Umbilical cord (tissue), 2 donors: ENCODE measurements at places on chromosomes 2 and 18. TPM values are rescaled to one million over a fixed set of nuclear protein-coding genes. Genes with fewer than 3 reads are reported as not detected.

DNA sequence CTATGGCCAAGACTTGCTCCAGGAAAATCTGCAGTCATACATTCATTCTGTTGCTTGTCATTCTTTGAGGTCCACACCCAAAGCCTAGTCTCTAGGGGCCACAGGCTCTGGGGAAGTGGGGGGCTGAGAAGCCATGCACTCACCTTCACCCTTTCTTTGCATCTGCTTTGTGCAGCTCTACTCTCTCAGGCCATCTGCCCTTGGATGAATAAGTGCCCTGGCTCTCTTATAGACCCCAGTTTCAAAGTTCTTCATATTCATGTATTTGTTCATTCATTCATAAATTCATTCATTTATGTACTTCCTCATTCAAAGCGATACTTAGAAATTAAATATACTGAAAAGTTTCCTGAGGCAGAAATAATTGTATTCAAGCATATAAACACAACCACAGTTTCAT, 130.3 kb upstream of the FAM98A start:
- no peak for DNase-seq

Gene GKN2
- total RNA-seq, result 0.96 TPM

DNA sequence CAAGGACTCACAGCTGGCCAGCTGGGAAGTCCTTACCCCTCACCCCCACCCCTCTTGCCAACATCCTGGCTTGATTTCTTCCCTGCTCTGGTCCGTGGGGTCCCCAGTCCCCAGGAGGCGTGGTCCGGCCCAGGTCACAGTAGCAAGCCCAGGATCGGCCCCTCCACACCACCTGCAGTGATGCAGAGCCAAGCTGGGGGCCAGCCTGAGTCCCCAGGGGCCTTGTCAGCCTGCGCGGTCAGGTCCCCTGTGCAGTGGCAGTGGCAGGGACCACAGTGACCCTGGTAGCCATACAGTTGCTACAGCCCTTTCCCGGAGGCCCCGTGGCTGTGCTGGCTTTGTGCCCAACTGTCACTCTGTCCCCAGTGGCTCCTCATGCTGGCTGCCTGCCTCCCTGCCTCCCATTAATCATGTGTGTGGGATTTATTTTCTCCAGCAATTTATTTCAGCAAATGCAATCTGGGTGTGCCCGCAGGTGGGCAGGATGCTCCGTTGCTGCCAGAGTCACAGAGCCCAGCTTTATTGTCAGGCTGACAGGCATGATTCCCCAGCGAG, 8.8 kb upstream of the PRSS56 start:
- no peak for DNase-seq

DNA sequence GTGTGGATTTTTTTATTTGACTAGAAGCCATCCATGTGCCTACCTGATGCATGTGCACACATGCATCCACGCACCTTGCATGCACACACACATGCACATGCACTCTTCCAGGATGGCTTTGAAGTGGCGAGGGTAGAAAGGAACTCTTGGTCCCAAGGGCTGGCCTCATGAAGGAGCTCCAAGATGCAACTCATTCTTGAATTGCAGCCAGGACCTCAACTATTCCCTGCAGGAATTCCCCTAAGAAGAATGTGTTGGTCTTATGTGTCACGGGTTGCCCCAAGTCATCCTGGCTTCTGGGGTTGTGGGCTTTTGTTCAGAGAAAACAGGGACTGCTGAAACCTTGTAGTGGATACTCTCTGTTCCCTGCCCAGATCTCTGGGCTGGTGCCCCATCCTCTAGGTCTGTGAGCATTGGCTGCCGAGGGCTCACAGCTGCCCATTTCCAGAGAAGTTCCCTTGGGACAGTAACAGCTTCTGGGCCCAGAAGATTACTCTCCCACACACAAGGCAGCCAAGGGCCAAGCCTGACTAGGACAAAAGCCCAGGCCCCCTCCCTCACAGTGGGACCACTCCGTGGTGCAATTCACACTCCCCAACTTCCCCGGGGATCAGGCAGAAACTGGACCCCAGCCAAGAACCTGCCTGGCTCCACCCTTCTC, 137.6 kb downstream of the COPS8 start:
- DNase-seq, result peak; percentile 60

Gene C2orf78
- total RNA-seq, result 1.7 TPM

DNA sequence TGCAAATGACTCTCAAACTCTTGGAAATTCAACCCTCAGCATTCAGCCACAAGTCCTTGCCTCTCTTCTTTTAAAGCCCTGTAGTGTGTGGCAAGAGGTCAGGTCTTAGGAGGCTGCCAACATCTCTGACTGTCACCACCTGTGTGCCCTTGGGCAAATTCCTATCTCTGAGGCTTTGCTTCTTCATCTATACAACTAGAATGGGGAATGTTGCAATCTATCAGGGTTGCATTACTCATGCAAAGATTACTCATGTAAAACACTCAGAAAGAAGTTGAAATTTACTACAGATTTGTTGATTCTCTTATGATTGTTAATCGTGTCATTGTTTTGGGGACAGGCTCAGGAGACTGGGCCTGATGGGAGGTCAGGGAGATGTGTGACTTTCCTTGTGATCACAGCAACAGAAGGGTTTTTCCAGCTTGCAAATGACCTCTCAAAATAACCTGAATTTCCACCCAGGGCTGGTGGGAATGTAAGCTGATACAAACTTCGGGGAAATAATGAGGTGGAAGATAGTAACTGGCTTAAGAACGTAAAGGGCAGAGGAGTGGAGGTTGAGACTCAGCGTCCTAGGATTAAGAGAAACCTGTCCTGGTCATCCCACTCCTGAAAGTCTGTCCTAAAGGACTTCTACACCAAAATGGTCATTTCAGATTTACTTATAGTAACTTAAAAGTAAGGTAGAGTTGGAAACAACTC, 32.1 kb upstream of the SIGLEC15 start:
- no peak for DNase-seq

DNA sequence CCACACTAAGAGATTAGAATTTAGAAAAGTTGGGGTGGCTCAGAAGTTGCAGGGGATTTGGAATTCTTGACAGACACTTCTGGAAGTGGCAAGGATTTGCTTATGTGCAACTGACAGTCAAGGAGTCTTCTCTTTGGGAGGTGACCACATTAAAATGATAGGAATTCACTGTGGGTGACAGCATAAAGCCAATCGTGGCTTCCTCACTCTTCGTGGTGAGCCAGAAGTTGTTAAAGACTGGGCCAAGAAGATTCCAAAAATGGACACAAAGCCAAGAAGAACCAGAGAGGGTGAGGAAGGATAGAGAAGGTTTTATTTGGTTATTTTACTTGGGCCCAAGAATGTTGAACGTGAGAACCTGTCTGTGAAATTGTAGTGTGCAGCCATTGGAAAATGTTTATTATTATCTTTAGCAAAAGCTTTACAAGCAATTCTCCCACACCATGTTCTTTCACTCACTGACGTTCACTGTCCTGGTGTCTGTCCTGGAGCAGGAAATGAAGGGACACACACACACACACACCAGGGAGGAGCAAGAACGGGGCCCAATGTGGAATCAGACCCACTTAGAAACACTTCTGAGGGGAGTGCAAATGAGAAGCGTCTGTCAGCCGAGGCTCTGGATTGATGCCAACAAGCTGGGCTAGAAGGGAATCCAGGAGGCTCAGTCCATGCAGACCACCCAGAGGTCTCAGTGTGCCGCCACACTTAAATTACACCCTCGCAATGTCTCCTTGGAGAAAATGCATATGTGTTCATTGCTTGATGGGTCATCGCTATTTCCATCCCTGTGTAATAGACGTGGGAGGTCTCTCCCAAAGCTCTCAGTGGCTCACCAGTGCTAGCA, 37.2 kb downstream of the STEAP3 start:
- DNase-seq, result no peak

Gene TMBIM1
- 212 TPM for total RNA-seq

DNA sequence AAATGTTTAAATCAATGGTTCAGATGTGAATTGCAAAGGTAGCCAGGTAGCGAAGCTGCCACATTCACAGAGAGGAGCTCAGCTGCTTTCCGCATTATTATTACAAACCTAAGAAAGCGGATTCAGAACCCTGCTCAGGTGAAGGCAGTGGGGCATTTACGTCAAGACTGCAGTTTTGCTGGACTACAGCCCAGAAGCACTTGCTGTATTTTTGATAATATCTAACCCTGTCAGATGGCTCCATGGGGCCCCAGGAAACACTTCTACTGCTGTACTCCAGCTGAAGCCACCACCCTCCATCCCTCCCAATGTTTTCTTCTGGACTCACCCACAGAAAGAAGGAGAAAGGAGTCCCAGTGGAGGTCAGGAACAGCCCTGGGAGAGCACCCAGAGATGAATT, 96.9 kb downstream of the TPO start:
- no peak for DNase-seq

DNA sequence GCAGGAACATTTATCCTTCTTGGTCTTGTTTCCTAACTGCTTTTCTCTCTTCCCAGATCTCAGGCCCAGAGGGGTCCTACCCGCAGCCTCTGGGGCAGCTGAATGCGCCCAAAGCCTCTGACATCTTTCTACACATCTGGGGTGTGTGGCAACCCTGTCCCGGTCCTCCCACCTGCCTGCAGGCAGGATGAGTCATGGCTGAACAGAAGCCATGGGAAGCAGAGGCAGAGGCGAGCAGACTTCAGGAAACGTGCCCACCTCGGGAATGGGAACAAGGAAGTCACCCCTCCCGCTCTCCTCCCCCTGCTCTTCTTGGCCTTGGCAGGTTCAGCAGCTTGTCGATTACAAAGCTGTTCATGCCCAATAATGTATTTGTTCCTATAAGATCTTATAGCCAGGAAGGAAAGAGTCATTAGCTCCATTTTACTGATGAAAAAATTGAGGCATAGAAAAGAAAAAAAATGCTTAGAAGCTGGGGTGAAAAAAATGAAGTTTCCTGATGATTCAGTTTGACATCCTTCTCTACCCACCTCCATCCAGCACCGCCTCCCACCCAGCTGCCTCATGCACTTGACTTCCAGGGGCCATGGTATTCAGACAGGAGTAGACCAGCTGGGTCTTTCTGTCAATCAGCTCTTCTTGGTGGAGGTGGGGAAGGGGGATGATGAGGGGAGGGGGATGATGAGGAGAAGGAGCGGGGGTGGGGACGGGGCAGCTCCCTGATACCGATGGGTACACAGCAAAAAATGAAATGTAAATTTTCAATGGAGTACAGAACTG, 10.4 kb upstream of the KCNF1 start:
- no peak for DNase-seq

- no peak for DNase-seq
Measured at GRCh38 chr18:57134618-57135135, 12.2 kb upstream of the BOD1L2 start.

DNA sequence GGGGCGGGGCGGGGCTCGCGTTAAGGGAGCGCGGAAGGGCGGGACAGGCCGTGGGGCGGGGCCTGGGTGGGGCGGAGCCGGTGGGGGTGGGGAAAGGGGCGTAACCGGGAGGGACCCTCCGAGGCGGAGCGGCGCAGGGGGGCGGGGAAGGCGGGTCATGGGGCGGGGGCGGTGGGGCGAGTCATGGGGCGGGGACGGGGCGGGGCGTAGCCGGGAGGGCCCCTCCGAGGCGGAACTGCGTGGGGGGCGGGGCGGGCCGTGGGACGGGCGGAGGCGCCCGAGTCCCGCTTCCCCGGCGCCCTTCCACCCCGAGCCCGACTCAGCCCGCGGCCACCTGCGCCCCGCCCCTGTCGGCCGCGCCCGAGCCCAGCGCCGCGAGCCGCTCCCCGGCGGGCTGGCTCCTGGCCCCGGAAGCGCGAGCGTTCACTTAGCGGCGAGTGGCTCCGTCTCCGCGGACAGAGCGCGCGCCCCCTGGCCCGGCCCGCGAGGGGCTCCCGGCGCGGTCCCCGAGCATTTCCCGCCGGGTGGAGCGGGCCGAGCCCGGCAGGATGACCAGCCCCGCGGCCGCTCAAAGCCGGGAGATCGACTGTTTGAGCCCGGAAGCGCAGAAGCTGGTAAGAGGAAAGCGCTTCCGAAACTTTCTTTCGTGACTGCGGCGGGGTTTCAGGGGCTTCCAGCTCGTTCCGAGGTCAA, 64.7 kb downstream of the LRRFIP1 start:
- peak; percentile 90 for DNase-seq

Gene SERPINB13
- total RNA-seq, result 8.7 TPM

GRCh38 chr2:239346676-239347075, 54.1 kb downstream of the HDAC4 start:
- DNase-seq, result no peak

- no peak for DNase-seq
Measured at GRCh38 chr2:134917888-134918525, 615 bp upstream of the CCNT2 start.

DNA sequence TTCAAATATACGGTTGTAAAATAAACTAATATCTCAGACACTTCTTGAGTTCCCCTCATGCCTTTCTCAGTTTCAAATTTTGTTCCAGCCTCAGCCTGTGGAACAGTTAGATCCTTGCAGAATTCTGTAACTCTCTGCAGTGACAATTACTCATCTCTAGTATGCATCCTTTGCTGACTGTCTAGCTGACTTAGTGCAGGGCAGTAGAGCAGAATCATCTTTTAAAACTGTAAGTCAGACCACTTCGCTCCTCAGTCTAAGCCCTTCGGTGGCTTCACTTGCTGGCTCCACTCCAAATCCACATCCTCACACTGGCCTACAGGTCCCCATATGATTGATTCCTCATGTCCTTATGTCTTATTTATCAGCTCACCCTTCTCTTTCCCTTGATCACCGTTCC, 164.1 kb upstream of the ZSWIM2 start:
- no peak for DNase-seq

- peak; percentile 81 for DNase-seq
Measured at GRCh38 chr2:149625671-149626070, 38.1 kb upstream of the MMADHC start.

Gene HAUS1
- total RNA-seq, result 63.6 TPM

- peak; percentile 54 for DNase-seq
Measured at GRCh38 chr2:55419233-55419678, 400 bp downstream of the CCDC88A start.

DNA sequence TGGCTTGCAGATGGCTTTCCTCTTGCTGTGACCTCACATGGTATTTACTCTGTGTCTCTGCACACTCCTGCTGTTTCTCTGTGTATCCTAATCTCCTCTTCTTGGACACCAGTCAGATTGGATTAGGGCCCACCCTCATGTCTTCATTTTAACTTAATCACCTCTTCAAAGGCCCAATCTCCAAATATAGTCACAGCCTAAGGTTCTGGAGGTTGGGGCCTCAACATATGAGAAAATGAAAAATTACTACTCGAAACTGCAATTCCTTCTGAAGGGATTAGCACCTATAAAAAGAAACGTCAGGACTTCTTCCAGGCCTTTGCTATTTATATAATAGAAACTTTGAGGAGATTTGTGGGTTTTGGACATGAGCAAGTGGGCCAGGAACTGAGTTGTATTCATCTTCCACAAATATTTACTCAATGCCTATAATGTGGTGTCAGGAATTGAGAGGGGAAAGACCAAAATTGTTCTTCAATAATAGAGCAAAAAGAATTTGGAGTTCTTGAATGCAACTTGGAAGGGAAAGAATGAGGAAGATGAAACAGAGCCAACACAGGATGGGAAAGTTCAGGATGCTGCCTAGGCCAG, 270.0 kb upstream of the FN1 start:
- DNase-seq, result peak; percentile 95

GRCh38 chr2:160253440-160254188, 53.5 kb upstream of the ITGB6 start:
- no peak for DNase-seq

DNA sequence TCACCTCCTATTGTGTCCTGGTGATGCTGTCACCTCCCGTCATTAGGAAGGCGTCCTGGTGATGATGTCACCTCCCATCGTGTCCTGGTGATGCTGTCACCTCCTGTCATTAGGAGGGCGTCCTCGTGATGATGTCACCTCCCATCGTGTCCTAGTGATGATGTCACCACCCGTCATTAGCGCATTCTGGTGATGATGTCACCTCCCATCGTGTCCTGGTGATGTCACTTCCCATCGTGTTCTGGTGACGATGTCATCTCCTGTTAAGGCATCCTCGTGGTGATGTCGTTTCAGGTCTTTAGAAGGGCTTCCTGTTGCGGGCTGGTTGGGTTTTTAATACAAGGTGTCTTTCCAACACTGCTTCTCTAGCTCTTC, 40.7 kb downstream of the CTDP1 start:
- DNase-seq, result no peak
